Kasumi-1 (cell line): ENCODE measurements at places on chromosomes 2 and 18.

- DNase-seq: no peak
Observed at GRCh38 chr2:215137741-215138340, 585 bp downstream of the ABCA12 start.

DNA sequence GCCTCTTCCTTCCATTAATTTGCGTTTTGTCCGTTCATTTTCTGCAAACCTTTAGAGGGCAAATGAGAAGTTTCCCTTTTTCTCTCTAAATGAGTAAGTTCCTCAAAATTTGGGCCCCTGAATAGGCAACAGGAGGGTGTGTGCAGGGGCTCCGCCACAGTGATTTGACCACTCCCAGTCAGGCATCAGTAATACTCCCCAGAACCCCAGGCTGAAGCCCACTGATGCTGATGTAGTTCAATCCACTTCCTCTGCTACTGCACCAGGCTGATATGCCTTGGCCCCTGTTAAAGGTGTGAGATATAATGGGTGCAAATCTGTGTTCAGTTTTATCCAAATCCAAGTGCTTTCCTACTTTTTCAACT is 1150.0 kb downstream of the RPIA start:
- DNase-seq: no peak

DNA sequence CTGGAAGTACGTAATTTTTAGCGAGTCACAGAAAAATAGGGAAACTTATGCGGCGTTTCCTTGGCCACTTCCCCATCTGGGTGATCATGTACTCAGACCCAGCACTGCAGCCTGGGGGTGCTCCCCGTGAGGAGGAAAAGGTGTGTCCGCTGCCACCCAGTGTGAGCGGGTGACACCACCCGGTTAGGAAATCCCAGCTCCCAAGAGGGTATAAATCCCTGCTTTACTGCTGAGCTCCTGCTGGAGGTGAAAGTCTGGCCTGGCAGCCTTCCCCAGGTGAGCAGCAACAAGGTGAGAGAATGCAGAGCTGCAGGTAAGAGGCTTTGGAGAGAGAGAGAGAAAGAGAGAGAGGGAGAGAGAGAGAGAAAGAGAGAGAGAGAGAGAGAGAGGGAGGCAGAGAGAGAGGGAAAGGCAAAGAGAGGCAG is at the start of gene IL1R2:
IL1R2 (plus strand) TSS at position 240 of the 425 bp plus-strand sequence. CDS start 16,616 bp downstream, outside the sequence.
- peak; percentile 47 for DNase-seq

DNA sequence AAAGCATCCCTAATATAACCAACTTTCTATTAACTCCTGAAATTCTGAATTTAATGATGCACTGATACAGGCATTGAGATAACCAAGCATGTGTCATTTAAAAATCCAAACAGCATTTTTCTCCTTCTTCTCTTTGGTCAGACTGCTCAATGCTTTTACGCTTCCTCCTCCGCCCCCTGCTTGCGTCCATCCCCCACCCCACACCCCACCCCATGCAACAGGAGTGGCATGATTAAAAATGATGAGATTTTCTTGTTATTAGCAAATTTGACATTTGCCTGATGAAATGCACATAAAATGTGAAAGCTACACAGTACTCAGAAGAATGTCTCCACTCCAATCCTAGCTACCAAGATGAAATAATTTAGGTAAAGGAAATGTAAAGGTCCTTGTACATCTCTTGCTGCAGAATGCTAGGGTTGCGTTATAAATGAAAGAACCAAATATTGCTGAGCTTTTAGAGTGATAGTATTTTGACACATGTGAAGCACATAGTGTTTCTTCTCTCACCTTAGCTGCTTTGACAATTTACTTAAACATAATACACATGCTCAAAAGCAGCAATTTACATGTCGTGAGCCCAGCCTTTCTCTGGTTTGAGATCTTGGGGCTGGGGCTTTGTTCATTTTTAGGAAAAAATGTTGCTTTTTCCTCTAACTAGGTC is 263.8 kb downstream of the MEIS1 start:
- DNase-seq: no peak

GRCh38 chr2:131045286-131046027 is 47.8 kb downstream of the FAM168B start:
- DNase-seq: no peak

- DNase-seq: no peak
Observed at GRCh38 chr2:237754626-237755248, 43.8 kb upstream of the RBM44 start.

GRCh38 chr2:19224486-19224885 is 133.9 kb downstream of the OSR1 start:
- DNase-seq: no peak

DNA sequence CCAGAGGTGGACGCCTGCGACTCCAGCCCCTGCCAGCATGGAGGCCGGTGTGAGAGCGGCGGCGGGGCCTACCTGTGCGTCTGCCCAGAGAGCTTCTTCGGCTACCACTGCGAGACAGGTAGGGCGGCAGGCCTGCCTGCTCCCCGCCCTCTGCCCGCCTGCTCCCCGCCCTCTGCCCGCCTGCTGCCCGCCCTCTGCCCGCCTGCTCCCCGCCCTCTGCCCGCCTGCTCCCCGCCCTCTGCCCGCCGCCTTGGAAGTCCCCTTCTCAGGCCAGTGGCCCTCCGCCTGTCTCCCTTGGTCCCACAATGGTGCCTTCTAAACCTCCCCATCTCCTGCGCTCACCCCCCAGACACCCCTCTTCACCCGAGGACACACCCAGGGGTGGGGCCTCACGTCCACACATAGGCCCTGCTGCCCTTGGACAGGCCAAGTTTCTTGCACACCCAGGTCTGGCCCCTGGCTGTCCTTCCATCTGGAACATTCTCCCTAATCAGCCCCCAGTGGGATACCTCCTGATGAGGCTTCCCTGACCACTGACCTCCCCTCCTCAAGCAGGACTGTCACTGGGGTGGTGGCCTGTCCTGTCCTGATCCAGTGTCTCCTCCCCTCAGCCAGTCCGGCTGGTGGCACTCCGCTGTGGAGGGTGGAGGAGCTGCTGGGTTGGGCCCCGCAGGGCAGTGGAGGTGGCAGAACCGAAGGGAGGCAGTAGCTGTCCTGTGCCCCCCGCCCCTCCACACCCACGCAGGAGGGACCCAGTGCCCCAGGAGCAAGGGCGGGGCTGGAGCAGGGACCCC is 37.9 kb downstream of the MTERF4 start:
- DNase-seq: no peak

GRCh38 chr18:50729376-50729775 is 90.4 kb downstream of the MRO start:
- no peak for DNase-seq

- no peak for DNase-seq
Observed at GRCh38 chr2:161104054-161104553, 56.1 kb upstream of the TANK start.

- DNase-seq: no peak
Observed at GRCh38 chr2:172596776-172597175, 40.9 kb downstream of the PDK1 start.

DNA sequence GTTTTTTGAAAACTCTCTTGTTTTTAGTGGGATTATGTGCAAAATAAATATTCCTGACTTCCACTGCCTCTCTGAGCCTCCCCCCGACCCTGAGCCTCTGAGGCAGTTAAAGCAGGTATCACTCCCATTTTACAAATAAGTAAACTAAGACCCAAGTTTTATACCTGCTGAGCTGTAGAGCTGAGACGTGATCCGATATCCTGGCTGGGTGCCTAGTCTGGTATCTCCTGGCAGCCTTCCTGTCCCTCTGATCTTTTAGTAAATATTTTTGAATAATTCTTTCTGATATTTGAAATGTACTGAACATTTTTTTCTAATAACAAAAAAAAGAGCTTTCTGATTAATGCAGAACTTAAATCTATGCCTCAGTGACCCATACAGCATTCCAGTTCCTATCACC is 108.3 kb upstream of the NOSTRIN start:
- no peak for DNase-seq

DNA sequence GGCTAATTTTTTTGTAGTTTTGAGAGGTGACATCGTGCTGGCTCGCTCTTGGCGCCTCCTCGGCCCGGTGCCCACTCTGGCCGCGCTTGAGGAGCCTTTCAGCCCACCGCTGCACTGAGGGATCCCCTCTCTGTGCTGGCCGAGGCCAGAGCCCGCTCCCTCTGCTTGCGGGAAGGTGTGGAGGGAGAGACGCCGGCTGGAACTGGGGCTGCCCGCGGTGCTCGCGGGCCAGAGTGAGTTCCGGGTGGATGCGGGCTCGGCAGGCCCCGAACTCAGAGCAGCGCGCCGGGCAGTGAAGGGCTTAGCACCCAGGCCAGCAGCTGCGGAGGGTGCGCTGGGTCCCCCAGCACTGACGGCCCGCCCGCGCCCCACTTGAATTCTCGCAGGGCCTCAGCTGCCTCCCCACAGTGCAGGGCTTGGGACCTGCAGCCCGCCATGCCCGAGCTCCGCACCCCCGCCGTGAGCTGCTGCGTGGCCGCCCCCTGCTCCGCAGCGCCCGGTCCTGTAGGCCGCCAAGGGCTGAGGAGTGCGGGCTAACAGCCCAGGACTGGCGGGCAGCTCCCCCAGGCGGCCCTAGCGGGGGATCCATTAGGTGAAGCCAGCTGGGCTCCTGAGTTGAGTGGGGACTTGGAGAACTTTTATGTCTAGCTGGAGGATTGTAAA is 113.2 kb upstream of the ZSWIM2 start:
- DNase-seq: no peak

GRCh38 chr2:230985519-230986231 is 10.2 kb upstream of the SPATA3 start:
- DNase-seq: no peak
